ENCODE measurements at places on chromosomes 5 and 9.

DNA sequence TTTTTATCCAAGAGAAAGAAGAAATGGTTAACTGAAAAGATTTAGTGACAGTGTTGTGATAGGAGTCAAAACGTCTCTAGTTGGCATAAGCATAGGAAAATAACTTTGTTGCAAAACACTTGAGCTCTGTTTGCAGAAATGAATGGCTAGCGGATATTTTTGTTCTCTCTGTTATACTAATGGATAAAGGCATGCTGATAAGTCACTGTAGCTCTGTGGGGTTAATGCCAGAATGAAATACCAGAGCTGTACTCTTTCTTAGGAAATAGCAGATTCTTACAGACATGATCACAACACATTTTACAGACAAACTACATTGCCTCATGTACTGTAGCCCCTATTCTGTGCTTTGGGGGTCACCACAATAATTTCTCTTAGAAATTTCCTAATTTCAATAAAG lies 202.8 kb downstream of the DMRTA1 start:
- no peak for DNase-seq

GRCh38 chr5:135008981-135009735 lies 24.9 kb downstream of the PITX1 start:
- peak; percentile 76 for DNase-seq

- no peak for DNase-seq
Observed at GRCh38 chr5:145362266-145362665, 472.9 kb downstream of the PRELID2 start.

DNA sequence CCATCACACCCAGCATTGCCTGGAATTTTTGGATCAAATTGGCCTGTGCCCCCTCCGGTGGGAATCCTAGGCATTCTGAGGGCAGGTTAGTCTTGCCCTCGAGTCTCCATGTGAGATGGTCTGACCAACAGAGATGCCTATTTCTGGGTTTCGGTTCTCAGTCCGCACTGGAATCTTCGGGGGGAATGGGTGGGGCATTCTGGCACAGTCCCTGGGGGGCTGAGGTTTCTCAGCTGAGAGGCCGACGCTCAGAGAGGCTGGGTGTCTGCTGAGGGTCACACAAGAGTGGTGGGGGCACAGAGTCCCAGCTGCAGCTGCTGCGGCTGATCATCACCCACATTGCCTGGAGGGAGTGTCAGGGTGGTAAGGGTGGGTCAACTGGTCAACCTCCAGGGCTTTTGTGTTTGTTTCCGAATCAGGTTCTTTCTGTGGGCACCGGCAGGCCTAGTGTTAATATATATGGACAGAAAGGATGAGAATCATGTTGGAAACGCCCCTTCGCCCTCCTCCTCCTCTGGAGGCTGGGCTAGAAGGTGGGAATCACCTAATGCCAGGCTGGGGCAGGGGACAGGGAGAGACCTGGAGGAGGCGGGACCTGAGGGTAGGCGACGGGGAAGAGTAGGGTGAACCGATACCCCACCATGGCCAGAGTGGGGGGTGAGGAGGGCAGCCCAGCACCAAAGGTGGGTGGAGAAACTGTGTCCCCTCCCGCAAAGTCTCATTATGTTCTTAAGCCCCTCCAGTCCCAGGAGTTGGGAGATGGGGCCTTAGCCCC lies 149.5 kb upstream of the PHYKPL start:
- no peak for DNase-seq

- no peak for DNase-seq
Observed at GRCh38 chr9:129109537-129109903, 1.1 kb downstream of the CRAT start.

DNA sequence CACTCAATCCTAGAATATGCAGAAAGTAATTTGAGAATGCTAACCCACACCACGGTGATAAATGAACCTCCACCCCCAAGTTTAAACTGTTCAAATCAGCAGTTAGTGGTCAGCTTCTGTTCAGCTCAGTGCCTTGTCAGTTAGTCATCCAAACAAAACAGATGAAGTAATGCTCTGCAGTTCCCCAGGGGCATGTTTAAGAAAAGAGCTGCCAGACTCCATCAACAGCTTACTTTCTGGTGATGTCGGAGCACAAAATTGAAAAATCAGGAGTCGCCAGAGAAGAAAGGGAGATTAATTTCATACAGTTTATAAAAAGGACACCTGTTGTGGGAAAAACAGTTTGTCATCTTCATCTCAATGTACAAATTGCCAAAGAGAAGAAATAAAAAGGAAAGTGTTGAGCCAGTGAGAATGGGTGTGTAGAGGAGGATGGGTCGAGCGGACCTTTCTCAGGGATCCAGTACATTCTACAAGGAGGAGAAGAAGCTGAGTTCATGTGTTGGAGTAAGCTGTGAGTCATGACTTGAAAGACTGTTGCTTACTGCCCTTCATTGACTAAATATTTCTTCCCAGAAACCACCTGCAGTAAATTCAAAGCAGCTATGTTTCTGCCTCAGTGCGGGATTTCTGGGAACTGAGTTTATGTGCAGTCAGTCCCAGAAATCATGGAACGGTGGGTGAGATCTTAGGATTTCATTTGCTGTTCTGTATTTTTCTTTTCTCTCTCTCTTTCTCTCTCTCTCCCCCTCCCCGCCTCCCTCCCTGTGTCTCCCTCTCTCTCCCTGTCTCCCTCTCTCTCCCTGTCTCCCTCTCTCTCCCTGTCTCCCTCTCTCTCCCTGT lies 13.7 kb downstream of the TRIO start:
- no peak for DNase-seq

DNA sequence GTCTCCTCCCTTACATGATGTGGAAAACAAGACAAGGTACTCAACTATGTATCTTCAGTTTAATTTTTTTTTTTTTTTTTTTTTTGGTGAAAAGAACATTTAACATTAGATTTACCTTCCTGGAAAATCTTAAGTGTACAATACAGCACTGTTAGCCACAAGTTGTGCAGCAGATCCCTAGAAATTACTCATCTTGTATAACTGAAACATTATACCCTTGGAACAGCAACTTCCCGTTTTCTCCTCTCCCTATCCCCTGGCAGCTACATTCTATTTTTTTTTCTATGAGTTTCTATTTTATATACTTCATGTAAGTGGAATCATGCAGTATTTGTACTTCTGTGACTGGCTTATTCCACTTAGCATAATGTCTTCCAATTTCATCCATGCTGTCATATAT lies 421.9 kb upstream of the FTMT start:
- no peak for DNase-seq

Measured in osteocyte (in vitro differentiated cells).